ENCODE measurements at places on chromosomes 1 and 21.

GRCh38 chr1:203795441-203796235, at the start of the genes ZBED6 and ZC3H11A:
ZBED6 (plus strand) TSS chr1:203795623; CDS start chr1:203797523, 1,900 bp downstream.
ZC3H11A (plus strand) TSS chr1:203795623; CDS start chr1:203817071, 21,448 bp downstream.
- peak; percentile 99 for DNase-seq

GRCh38 chr1:242886137-242886536, 361.6 kb upstream of the PLD5 start:
- DNase-seq = no peak

- DNase-seq = no peak
Observed at GRCh38 chr1:198829356-198829755, 190.5 kb downstream of the PTPRC start.

DNA sequence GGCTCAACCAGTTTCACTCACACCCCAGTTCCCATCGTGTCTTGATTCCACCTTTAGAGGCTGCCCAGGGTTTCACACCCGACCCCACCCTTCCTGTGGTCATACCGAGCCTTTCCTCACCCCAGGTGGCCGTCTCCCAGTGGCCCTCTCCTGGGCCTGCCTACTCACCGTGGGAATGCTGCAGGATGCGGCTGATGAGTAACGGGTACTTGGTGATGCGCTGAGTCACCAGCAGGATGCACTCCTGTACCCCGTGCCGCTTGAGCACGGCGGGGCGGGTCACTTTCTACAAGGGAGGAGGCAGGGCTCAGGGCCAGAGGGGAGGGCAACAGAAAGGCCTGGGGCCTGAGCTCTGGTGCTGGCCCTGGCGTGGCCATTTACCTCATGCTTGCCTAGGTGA, 16.4 kb downstream of the ARHGEF2 start:
- no peak for DNase-seq

DNA sequence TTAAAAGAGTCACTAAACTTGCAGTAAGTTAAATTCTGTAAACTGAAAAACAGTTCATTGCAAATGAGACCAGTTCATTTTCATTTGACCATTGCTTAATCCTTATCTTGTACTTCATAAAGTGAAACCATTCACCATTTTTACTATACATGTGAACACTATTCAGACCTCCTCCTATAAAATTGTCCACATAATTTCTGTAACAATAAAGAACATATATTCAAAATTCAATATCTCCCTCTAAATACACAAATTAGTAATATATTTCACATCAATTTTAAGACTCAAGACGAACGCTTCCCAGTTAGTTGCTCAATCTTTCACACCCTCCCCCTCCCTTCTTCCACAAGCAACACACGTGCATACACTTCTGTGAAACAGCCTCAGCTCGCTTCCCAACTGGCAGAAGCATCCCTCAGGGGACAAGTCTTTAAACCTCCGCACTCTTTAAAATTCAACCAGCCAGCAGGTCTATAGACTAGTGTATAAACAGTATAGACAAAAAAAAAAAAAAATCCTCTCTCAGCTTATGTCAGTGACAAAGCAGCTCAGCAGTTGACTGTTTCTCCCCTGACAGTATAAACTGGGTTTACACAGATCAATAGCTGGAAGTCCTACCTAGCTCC, 99.6 kb downstream of the DENND1B start:
- DNase-seq = no peak

DNA sequence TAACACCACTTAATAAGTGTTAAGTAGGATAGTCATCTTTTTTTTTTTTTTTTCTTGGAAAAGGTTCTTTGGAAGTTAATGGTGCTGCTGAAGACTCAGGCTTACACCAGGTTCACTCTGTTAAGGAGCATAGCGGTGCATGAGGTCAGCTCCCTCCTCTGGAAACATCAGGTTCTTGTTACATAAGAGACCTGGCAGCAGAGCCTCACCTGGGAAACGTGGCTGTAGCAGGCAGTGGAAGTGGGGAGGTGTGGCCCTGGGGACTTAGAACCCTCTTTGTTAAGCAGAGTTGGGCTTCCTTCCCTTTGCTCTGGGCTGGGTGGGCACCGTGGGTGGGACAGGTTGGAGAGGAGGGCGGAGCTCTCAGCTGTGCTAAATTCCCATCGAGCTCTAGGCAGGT, 104.1 kb downstream of the CNIH3 start:
- DNase-seq = no peak

GRCh38 chr1:78619446-78619802, 824 bp upstream of the IFI44L start:
- no peak for DNase-seq

- no peak for DNase-seq
Observed at GRCh38 chr1:65946376-65946775, 153.7 kb downstream of the PDE4B start.

DNA sequence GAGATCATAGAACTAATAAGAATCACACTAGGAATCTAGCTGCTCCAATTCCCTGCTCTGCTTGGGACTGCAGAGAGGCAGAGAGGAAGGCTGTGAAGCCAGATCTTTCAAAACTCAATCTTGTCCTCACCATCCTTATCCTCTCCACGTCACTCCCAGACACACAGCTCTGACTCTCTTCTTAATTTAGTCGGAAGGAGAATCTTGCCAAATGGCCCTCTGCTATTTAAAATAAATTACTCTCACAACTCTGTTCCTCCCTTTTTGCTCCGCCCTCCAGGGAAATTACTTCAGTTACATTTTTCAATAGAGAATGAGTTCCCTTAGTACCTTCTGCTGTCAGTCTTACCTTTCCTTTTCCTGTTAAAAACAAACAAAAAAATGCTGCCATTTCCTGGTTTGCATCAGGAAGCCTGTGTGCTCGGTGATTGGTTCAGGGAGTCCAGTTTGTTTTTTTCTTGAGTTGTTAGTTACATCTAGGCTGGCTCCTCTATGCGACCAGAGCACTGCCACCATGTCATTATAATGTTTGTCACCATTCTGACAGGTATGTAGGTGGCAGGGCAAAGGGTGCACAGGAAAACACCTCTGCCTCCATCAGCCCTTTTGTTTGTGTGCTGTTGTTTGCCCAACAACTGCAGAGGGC, 80.1 kb downstream of the FCRL5 start:
- DNase-seq = no peak

DNA sequence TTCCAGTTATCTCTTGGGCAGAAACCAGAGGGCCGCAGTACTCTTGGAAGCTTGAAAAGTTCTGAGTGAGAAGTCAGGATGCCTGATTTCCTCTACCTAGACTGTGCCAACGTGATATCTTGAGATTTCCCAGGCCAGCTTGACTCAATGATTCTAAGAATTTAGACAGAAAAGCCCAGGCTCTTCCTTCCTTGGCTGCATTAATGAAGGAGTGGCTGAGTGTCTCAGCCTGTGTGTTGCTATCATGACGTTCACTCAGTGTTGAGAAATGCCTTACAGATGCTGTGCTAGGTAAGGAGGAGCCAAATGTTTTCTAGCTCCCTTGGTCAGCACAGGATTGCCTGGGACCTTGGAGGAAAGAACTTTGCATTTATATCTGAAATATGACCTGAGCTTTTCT, 454.1 kb upstream of the USP24 start:
- DNase-seq = no peak

DNA sequence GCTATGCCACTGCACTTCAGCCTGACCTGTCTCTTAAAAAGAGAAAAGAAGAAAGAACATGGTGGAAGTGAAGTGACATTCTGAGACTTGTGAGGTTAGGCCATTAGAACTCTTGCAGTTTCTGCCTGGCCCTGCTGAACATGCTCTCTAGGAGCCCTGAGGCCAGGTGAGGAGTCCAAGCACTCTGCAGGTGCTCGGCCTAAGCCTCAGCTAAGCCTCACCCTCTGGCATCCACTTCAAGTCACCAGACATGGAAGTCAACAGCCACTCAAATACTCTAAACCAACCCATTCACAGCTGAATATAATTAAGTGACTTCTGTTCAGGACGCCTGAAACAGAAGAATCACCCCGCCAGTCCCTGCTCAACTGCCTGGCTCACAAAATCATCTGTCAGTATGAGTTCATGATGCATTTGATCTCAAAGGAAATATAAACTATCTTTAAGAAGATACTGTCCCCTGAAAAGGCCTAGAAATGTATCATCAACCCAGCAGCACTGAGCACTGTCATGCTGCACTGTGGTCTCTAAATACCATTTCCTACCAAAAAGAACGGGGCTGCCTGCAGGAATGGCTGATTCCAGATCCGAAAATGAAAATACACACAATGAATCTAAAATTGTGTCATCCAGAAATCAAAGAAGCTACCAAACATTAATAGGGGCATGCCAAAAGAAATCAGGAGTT, 118.8 kb downstream of the PSMG1 start:
- DNase-seq = no peak

DNA sequence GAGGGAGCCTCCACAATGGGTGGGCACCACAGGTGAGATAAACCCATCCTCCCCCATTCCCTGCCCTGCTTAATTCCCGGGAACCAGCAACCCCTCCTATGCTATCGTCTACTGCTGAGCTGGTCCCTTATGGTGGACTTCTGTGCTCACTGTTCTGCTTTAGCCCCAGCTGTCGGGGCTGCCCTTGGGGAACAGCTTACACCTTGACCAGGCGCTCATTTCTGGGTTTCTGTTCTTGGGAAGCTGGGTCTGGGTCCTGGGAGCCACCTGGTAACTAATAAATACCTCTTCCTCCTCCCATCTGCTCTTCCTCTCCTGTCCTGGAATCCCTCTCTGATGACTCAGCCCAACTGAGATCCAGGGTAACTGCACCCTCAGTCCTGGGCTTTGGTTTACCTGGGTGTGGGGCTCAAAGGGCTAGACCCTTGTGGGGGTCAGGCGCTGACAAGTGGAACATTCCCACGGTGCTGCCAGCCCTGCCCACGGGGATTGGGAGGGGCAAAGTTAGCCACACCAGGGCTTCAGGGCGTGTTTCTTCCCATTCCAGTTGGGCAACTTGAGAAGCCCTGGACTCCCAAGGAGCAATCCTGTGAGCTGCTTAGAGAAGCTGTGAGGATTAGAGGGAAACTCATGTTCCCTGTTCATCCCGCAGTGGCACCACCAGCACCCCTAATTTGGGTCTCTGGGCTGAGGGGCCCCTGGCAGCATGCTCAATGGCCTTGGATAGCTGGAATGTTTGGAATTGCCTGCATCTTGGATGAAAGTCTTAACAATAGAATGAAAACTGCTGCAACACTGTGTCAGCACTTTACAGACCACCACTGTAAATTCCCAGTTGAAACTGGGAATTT, 1.6 kb downstream of the PCAT6 start:
- DNase-seq = no peak

DNA sequence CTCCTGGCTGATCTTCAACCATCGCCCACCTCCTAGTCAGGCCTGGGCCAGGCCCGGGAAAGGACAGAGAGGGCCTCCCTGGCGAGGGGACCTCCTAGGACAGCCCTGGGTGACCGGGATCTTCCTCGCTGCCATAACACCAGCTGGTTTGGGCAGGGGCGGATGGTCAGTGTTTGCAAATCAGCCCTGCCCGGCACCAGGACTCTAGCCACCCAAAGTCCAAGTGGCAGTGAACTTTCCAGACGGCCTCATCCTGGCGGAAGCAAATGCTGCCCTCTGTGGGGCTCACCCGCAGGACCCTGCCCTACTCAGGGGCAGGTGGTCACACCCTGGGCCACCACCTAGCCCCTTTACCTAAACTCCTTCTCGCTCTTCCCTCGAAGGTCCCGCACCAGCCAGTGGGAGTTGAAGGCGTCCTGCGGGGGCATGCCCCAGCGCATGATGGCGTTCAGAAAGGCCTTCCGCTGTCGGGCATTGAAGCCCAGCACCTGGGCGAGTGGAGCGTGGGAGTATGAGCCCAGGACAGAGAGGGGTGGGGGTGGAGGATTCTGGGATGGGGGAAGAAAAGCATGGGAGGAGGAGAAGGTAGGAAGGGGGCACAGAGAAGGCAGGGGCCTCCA, 55.3 kb downstream of the CHD5 start:
- DNase-seq = no peak

DNA sequence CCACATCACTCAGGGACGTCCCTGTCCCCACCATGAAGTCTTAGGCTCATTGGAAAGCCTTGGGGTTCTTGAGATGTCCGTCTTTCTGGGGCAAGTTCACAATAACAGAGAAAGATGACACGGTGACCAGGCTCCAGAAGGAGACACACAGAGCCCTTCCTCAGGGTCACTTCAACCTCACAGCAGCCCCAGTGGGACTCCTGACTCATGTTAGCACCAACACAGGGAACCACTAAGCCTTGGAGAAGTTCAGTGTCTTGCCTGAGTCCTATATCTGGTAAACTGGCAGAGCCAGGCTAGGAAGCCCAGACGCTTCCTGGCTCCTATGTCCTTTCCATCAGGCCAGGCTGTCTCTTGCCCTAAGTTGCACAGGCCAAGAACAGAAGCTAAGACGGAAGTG, 199.1 kb downstream of the HIVEP3 start:
- no peak for DNase-seq

DNA sequence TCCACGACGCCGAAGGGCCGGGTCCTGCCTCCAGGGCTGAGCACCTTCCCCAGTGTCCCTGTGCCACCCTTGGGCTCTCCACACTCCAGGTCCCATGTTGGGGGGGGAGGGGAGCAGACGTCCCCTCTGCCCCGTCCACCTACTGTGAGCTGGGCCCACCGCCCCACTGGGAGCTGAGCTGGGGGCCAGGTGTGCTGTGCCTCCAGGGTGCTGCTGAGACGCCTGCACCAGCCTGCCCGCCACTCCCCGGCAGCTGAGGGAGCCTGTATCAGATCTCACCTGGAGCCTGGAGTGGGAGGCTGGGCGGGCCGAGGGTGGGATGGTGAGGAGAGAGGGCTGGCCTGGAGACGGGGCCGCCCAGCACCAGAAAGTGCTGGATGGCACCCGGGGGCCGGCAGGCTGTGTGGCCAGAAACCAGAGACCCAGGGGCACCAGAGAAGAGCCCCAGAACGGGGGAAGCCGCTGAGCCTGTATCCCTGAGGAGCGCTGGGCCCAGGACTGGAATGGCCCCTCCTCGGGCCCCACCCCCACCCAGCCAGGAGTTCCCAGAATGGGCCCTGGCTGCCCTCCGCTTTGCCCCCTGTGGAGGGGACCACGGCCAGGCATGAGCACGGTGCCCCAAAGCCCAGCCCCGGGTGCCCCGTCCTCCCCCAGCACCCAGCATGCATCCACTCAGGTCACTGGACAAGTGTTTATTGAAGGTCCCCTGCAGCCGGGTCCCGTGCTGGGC, 3.4 kb downstream of the TNFRSF18 start:
- no peak for DNase-seq

GRCh38 chr1:116478621-116479020, 92.2 kb downstream of the CD58 start:
- no peak for DNase-seq

DNA sequence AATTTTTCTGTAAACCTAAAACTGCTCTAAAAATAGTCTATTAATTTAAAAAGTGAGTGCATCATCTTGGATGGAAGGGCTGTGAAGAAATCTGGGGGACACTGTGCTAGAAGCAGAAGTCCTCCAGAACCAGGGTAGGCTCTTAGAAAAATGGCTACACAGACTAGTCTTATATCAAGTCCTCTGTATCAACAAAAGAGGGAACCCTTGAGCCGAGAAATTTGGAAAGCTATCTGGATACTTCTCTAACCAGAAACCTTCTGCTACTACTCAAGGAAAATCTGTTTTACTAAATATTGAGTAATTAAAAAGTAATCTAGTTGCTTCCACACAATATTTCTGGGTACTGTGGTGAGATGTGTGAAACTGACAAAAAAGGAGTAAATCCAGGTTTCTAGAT, 92.1 kb downstream of the WDR3 start:
- no peak for DNase-seq

GRCh38 chr1:93694819-93695218, 13.2 kb upstream of the BCAR3 start:
- DNase-seq = no peak

GRCh38 chr21:45981151-45982091, at the start of gene COL6A1:
COL6A1 (plus strand) TSS chr21:45981770; CDS start chr21:45981851, 81 bp downstream.
- peak; percentile 51 for DNase-seq

GRCh38 chr1:246280551-246280950, 226.5 kb downstream of the SMYD3 start:
- no peak for DNase-seq

All from T-helper 2 cell treated with Interferon-gamma antibody and Interleukin-4, amounts not matched to agents 5 μg/mL and 100 μg/mL, for 36 hours (primary cell).